Activated naive CD4-positive, alpha-beta T cell treated with anti-CD3 and anti-CD28 coated beads, Interleukin-2, amount 10 ng/mL, durations not matched to agents 7 days and 5 days (primary cell): ENCODE measurements at places on chromosomes 6 and 20.

DNA sequence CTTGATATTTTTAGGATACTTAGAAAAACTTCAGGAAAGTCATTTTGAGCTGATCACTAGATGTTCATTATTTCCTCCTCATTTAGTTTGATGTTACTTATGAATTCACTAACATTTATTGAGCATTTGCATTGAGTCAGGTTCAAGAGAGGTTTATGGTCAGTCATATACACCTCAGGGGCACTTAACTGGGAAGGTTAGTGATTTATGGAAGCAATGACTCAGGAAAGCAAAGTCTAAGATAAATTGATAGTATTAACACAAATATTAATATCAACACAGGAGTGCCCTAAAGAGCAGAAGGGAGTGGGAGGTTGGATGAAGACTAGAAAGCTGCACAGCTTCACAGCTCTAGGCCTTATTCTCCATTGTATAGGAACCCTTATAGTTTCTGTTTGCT is 177.0 kb upstream of the TNFAIP3 start:
- no peak for DNase-seq

DNA sequence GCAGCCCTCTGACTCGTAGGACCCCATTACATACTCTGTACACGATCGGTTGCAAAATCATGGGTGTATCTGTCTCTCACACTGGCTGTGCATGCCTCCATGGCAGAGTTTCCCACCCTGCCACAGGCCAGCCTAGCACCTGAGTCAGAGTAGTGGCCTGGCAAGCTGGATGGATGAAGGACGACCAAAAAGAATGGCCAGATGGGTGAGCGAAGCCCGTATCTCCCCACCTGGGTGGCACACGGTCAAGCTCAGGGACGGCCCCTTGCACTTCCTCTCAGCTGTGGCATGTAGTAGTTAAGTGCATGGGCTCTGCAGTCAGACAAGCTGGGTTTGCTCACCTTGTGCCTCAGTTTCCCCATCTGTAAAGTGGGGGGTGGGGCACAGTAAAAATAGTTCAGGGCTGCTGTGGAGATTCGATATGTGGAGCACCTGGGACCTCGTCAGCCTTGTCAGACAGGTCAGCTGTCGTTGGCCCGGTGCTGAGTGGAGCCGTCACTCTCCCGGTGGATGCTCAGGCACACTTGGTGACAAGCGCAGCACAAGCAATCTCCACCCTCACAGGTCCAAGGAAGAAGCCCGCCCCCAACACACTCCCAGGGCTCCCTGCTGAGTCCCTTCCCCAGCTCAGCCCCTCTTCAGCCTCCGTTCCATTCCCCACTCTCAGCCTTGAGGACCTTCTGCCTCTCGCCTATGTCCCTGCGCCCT is 12.6 kb downstream of the CPNE5 start:
- no peak for DNase-seq

DNA sequence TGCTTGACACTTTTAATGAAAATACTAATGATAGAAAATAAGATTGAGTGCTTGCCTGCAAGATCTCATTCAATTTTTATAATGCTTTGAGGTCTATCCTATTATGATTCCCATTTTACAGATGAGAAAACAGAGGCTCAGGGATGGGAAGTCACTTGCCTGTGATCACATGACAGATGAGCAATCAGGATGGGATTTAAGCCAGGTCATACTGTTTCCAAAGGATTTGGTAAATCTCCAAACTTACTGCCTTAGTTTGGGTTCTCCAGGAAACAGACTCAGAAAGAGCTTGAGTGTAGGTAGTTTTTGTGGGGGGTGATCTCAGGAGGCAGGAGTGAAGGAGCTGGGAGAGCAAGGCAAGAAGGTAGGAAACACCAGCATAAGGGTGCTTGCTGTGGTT is 456.3 kb downstream of the MAFB start:
- DNase-seq = no peak

DNA sequence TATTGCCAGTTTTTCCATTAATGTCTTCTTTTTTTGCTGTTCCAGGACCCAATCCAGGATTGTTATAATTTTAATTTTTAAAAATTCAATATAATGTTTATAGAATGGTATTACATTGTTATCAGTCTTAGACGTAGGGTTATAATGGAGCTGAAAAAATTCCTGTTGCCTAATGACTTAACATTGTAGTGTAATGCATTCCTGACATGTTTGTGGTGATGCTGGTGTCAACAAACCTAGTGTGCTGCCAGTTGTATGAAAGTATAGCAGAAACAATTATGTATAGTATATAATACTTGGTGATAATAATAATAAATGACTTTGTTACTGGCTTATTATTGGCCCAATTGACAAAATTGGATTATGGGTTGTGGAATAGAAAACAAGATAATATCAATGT is 30.4 kb downstream of the KIZ start:
- DNase-seq = no peak

DNA sequence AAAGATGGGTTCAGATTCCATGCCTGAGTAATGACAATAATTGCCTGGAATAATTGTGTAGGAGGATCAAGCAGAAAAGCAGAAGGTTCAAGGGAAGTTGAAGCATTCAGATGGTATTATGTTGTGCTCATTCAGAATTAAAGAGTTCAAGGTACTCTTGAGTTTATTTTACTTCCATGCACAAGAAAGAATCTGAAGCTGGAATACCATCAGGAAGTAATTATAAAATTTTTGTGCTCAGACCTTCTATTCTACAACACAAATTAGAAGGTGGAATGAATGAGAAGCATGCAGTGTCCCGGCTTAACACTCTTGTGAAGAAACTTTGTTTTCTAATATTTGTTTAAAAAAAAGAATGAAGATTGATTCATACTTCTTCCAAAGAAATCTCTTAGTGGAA is 139.4 kb upstream of the ENPP5 start:
- DNase-seq = no peak

- no peak for DNase-seq
Measured at GRCh38 chr6:141580131-141580530, 552.6 kb upstream of the GJE1 start.

DNA sequence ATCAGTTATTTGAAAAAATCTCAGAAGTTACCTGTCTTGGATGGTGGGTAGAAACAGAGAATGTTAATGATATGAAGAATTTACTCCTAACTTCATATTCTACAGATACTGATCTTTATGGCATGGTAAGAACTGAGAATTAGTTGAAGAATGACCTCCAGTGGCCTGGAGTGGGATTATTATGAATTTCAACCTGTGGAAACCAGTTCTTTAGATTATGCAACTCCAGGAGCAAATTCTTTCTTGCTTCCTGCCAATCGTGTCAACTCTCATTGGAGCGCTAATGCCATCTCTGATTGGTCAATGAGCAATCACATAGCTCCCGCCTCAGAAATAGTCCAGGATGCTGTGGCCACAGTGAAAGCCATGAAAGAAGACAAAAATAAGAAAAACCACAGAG is 40.6 kb downstream of the LYRM2 start:
- DNase-seq = peak; percentile 23
